Activated CD4-positive, alpha-beta memory T cell treated with anti-CD3 and anti-CD28 coated beads for 36 hours (primary cell): ENCODE measurements at places on chromosomes 16 and 17. TPM values are rescaled to one million over a fixed set of nuclear protein-coding genes. Genes with fewer than 3 reads are reported as not detected.

DNA sequence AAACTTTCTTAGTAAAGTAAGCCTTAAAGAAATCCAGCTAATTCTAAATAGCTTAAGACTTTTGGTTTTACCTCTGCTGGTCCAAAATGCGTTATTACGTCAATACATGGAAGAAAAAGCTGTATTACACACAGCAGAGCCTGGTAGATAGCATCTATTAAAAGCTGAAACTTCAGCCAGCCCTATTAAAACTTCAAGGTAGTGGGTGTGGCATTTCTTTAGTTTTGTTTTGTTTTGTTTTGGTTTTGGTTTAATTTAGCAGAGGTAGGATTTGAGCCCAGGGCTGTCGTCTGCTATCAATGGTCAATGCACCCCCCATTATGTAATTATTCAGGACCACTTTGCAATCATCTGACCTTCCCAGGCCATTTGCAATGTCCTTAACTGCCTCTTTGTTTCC lies 318.4 kb upstream of the MAF start:
- no peak for DNase-seq

- no peak for DNase-seq
Measured at GRCh38 chr16:1481906-1482835, 6.6 kb downstream of the PTX4 start.

GNPTG gene
- 19.0 TPM for total RNA-seq

HAP1 gene
- not detected for total RNA-seq
